ENCODE measurements at places on chromosomes 3 and 15. TPM values are rescaled to one million over a fixed set of nuclear protein-coding genes. Genes with fewer than 3 reads are reported as not detected.
A peak's percentile ranks its signal among the peaks of the same experiment; 100 is the strongest.

Gene WDR48
- 48.3 TPM for total RNA-seq

Gene MCF2L2
- 1.7 TPM for total RNA-seq

Gene ISG20
- 25.5 TPM for total RNA-seq

Gene GOLGA6B
- total RNA-seq, result not detected

Gene NFKBIZ
- 196 TPM for total RNA-seq

Gene MYH15
- 0.44 TPM for total RNA-seq

Gene KBTBD13
- total RNA-seq, result 0.06 TPM

Gene PDCD7
- 21.5 TPM for total RNA-seq

GRCh38 chr3:73609655-73610054 lies 15.1 kb downstream of the PDZRN3 start:
- DNase-seq, result no peak
- H3K36me3 ChIP-seq, result no peaks in the 10 kb centered on the region
- no peak overlapping the region for H3K4me3 ChIP-seq
- H3K27me3 ChIP-seq, result no peaks in the 10 kb centered on the region

DNA sequence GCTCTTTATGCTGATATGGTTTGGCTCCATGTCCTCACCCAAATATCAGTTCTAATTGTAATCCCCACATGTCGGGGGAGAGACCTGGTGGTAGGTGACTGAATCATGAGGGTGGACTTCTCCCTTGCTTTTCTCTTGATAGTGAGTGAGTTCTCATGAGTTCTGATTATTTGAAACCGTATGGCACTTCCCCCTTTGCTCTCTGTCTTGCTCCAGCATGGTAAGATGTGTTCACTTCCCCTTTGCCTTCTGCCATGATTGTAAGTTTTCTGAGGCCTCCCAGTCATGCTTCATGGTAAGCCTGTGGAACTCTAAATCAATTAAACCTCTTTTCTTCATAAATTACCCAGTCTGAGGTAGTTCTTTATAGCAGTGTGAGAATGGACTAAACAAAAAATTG lies 107.6 kb downstream of the IMPG2 start:
- H3K4me1 ChIP-seq, result no peaks in the 10 kb centered on the region
- no peak overlapping the region for H3K4me3 ChIP-seq
- H3K36me3 ChIP-seq, result no peaks in the 10 kb centered on the region

DNA sequence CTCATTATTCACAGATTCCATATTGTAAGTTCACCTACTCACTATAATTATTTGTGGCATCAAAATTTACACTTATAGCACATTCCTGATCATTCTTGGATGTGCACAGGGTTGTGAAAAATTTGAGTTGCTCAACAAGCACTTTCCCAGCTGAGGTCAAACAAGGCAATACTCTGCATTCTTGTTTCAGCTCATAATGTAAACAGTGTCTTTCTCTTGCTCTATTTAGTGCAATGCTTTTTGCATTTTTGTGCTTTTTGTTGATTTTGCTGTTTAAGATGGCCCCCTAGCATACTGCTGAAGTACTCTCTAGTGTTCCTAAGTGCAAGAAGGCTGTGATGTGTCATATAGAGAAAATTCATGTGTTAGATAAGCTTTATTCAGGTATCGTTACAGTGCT lies 66.7 kb upstream of the TNIK start:
- H3K27ac ChIP-seq, result no peak overlapping the region
- H3K27me3 ChIP-seq, result no peaks in the 10 kb centered on the region
- DNase-seq, result no peak
- H3K4me1 ChIP-seq, result no peaks in the 10 kb centered on the region
- no peaks in the 10 kb centered on the region for H3K36me3 ChIP-seq

- no peaks in the 10 kb centered on the region for H3K27me3 ChIP-seq
- H3K4me3 ChIP-seq, result no peak overlapping the region
- peaks cover 60% of the 10 kb centered on the region for H3K36me3 ChIP-seq
- no peak overlapping the region for H3K27ac ChIP-seq
- no peak for DNase-seq
These were observed 41.5 kb downstream of the TLE3 start for GRCh38 chr15:70056091-70056680.

DNA sequence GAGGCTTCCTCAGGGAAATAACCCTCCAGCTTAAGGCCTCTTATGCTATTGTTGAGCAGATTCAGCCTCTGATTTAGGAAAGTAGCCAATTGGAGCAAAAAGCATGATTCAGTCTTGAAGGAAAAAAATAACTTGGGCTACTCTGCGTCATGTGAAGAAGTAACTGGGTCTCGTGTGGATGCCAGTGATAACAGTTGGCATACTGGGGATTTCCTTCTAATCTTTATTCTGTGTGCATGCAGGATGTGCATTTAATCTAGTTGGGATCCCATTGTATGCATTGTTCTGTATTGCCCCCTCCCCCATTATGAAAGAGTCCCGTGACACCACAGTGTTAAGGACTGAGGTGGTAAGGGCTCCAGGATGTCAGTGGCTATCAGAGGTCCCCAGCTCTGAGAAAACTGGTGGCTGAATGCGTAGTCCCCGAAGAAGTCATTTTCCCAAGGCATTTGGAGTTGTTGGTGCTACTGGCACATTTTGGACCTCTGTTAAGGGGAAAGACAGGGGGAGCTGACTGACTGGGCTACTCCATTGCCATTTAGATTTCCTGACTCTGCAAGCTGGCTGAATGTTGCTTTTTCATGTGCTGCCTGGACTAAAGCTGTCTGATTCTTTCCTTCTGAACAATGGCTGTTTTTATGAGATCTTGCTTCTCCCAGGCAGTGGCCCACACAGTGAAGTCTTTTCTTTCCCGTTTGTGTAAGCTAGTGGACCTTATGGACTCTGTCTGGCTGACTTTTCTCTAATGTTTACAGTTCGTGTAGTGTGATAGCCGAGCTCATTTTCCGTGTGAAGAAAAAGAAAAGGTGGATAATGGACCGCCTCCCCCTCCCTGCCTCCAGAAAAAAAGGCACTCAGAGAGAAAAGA lies 38.4 kb upstream of the TRAK1 start:
- peak; percentile 72 for DNase-seq
- no peaks in the 10 kb centered on the region for H3K36me3 ChIP-seq
- H3K27me3 ChIP-seq, result no peaks in the 10 kb centered on the region
- peaks cover 30% of the 10 kb centered on the region for H3K4me1 ChIP-seq
- H3K4me3 ChIP-seq, result no peak overlapping the region

- no peak overlapping the region for H3K27ac ChIP-seq
- DNase-seq, result no peak
- H3K36me3 ChIP-seq, result peaks cover 4% of the 10 kb centered on the region
- no peak overlapping the region for H3K4me3 ChIP-seq
- no peaks in the 10 kb centered on the region for H3K4me1 ChIP-seq
- H3K27me3 ChIP-seq, result no peaks in the 10 kb centered on the region
These were observed 120.5 kb downstream of the DUT start for GRCh38 chr15:48451736-48452135.

GRCh38 chr15:70778258-70779076 lies 15.1 kb upstream of the UACA start:
- H3K27me3 ChIP-seq, result no peaks in the 10 kb centered on the region
- H3K36me3 ChIP-seq, result no peaks in the 10 kb centered on the region
- no peak overlapping the region for H3K27ac ChIP-seq
- H3K4me3 ChIP-seq, result no peak overlapping the region

DNA sequence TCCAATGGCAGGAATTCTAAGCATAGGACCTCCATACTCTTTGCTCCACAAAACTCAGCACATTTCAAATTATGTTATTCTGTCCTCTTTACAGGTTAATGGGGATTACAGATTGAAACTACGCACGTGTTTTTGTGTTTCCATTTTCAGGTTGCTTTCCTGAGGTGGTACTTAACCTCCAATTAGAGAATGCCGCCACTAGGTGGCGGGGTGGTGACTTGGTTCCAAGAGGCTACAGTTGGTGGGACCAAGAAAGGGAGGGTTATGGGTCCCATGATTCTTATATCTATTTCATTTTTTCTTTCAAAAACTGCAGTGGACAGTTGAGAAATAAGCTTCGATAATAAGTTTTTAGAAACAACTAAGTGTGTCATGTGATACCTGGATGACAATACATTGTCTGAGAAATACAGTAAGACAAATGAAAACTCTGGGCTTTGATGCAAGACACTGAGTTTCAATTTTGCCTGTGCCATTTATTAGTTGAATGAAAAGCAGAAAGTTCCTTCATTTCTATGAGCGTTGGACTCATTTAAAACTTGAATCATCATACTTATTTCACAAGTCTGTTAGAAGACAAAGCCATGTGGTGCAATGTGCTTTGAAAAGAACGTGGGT lies 539.0 kb downstream of the FGF12 start:
- no peaks in the 10 kb centered on the region for H3K36me3 ChIP-seq
- no peak overlapping the region for H3K27ac ChIP-seq
- H3K4me3 ChIP-seq, result no peak overlapping the region
- no peaks in the 10 kb centered on the region for H3K27me3 ChIP-seq
- peak; percentile 59 for DNase-seq

GRCh38 chr3:111521891-111522290 lies 20.1 kb upstream of the CD96 start:
- no peak overlapping the region for H3K27ac ChIP-seq
- no peaks in the 10 kb centered on the region for H3K36me3 ChIP-seq
- H3K27me3 ChIP-seq, result no peaks in the 10 kb centered on the region
- H3K4me3 ChIP-seq, result no peak overlapping the region
- no peak for DNase-seq

DNA sequence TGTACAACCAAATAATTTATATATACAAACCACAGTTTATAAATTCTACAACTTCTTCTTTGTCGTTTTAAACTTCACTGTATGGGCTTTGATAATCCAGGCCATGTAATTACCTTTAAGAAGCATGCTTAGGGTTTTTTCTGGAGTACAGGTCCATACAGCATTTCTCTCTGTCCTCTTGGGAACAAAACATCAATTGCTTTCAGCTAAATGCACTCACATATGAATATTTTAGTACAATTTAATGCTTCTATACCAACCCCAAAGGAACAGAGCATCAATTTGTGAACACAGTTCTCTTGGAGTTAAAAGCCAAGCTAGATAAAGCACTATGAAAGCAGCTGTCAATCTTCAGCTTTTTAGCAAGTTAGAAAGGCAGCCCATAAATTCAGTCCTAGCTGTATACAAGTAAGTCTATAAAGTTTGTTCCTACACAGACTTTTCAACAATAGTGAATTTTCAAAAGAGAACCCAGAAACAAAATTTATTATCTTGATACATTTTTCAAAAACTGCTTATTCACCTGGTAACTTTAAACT lies 66.1 kb downstream of the ETFA start:
- no peaks in the 10 kb centered on the region for H3K27me3 ChIP-seq
- no peak overlapping the region for H3K4me3 ChIP-seq
- H3K36me3 ChIP-seq, result no peaks in the 10 kb centered on the region
- H3K27ac ChIP-seq, result no peak overlapping the region
- DNase-seq, result no peak

DNA sequence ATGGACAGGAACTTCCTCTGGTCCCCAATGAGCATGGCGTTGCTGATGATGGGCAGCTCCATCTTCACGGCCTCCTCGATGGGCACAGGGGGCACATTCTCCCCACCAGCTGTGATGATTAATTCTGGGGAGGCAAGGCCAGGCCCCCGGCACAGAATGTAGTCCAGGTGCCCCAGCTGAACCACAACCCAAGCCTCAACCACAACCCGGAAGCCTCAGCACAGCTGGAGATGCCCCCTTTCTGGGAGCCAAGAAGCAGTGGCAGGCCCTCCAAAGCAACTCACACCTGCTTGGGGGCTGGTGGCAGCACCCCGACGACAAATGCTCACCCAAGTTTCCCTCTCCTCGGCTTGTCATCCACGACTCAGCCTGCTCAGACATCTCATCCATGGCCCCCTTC lies 25.2 kb downstream of the IDH3A start:
- no peaks in the 10 kb centered on the region for H3K4me1 ChIP-seq
- no peak overlapping the region for H3K27ac ChIP-seq
- H3K4me3 ChIP-seq, result no peak overlapping the region
- no peaks in the 10 kb centered on the region for H3K27me3 ChIP-seq

DNA sequence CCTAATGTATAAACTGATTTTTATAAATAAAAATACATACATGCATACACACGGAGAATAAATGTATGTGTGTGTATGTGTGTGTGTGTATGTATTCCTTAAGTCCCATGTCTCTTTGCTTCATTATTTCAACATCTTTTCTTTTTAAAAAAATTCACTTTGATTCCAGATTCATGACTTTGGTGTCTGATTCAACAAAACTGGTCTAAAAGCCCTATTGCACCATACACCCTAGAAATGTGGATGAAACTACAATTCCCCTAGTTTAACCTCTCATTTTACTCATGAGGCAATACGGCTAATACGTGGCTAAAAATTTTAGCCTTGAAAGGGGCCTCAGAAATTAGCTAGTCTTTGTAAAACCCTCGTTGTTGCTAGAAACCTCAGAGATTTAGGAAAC lies 228.1 kb downstream of the ADAMTS9 start:
- H3K36me3 ChIP-seq, result no peaks in the 10 kb centered on the region
- no peak overlapping the region for H3K4me3 ChIP-seq
- no peaks in the 10 kb centered on the region for H3K4me1 ChIP-seq
- no peaks in the 10 kb centered on the region for H3K27me3 ChIP-seq

Measured in kidney (tissue), 22 donors.